Heart left ventricle (tissue), 16 donors: ENCODE measurements at places on chromosomes 13 and 19. TPM values are rescaled to one million over a fixed set of nuclear protein-coding genes. Genes with fewer than 3 reads are reported as not detected.

GRCh38 chr13:30870049-30870884 is 35.8 kb upstream of the MEDAG start:
- DNase-seq, result peak; percentile 63

DNA sequence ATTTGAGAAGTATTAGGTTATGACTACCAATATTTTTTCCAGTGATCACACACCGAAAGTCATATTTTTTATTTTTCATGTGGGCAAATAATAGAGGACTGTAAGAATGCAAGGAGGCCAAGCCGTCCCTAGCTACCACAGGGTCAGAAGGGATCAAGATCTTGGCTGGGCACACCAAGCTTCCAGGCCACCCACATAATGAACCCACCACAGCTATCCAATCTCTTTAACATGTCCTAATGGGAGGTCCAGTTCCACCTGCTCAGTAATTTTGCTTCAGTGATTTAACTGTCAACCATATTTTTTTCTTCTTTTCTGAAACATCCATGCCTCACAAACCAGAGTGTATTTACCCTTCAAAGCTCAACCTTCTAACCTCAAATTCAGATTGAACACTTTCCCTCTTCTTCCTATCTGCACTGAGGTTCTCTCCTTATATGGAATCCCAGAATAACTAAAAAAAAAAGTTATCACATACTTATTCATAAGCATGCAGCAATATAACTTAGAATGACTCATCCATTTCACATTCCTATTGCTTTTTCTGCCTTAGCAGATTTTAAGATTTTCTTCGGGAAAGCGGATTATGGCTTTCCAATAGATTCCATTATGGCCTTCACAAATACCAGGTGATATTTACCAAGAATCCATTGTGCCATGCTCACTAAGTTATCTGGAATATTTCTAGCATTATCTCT is 12.2 kb downstream of the ARGLU1 start:
- no peak for DNase-seq

The NAPSA gene
- total RNA-seq, result 0.63 TPM

DNA sequence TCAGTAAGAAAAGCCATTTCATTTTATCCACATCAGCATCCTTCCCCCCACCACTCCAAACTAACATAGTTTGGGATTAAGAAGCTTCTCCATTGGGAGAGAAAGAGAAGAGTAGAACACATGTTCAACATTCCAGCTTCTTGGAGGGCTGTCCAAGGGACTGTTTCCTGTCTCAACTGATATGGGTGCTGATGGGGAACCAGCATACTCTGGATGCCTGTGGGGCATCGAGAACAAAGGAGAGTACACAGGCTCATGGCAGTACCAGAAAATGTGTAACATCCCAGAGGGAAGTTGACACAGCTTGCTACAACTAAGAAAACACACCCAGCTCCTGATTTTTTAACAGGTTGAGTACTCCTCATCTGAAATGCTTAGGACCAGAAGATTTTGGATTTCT is 24.7 kb downstream of the SUCLA2 start:
- no peak for DNase-seq

DNA sequence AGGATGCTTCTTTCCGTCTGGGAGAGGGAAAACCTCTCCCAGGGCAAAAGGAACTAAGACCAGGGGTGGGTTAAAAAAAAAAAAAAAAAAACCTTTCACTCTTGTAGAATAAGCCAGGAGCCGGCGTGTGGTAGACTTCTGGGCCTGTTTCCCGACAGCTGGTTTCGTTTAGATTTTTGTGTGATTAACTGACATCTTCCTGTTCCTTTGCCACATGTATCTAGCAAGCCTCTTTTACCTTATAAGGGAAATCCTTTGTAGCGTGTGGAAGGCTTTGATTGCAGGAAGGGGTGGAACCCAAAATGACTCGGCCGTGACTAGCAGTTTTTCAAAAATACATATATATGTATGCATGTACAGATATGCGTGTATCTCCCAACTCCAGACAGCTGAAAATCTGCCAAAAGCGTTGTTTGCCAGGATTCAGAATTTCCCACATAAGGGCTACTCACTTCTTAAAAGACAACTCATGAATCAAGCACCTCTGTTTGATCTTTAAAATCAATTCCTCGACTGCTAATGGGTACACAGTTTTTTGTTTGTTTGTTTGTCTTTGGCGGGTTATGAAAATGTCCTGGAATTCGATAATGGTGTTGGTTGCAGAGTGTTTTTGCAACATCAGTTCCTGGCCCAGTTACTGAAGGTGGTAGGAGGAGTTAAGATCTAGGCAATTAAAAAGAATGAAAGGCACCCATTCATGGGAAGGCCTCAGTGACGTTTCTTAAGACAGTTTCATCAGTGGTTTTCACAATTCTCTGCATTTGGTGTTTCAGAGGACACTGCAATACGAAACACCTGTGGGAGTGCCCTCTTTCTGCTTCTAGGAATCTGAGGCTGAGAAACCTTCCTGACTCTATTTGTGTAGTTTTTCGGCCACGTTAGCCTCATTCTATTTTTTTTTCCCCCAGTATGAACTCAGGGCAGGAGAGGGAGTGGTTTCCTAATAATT is 2.7 kb downstream of the TPM4 start:
- no peak for DNase-seq

The NTF4 gene
- not detected for total RNA-seq

- no peak for DNase-seq
These were observed 273.5 kb downstream of the FGF14 start for GRCh38 chr13:102128216-102128810.

The IL11 gene
- total RNA-seq, result not detected

- no peak for DNase-seq
These were observed 584.5 kb upstream of the SGCG start for GRCh38 chr13:22596171-22596863.
